ENCODE measurements at places on chromosomes 4 and X.
A peak's percentile ranks its signal among the peaks of the same experiment; 100 is the strongest.

DNA sequence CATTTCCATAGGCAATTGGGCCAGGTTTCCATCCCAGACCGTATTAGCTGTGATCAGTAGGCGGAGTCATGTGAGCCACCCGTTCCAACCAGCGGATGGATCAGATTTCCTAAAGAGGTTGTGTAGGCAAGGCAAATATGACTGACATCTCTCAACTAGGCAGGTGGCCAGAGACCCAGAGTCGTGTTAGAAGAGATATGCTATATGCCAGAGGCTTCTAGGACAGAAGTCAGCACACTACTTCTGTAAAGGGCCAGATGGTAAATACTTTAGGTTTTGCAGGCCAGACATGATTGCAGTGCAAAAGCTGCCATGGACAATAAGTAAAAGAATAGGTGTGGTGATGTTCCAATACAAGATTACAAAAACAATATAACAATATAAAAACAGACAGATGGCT lies 788.4 kb downstream of the RPA4 start:
- H3K27ac ChIP-seq: no peak overlapping the region
- no peak for DNase-seq
- no peak overlapping the region for H3K4me3 ChIP-seq
- no peaks in the 10 kb centered on the region for H3K27me3 ChIP-seq
- H3K4me1 ChIP-seq: no peaks in the 10 kb centered on the region

DNA sequence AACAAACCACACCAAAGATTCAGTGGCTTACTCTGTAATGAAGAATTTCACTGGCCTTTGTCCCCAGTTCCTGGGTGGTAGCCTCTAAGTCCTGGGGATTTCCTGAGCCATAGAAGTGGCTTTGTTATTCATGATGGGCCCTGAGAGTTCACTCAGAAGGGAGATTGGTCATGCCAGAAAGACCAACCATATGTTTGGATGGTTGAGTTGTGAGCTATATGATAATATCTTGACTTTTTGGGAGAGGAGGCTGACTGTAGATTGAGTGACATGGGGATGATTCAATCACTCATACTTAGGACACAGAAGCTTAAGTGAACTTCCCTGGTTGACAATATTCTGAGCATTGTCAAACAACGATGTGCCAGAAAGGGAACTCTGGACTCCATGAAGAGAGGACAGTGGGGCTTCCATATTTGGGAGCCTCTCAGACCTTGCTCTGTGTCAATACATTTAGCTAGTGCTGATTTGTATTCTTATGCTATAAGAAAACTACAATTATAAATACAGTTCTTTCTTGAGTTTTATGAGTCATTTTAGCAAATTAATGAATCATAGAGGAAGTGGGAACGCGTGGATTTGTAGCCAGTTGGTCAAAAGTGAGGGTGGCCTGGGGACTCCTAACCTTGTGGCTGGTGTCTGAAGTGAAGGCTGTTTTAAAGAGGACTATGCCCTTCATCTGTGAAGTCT lies 392.0 kb downstream of the GBA3 start:
- DNase-seq: no peak
- H3K36me3 ChIP-seq: no peaks in the 10 kb centered on the region
- no peak overlapping the region for H3K27ac ChIP-seq
- no peak overlapping the region for H3K4me3 ChIP-seq
- no peaks in the 10 kb centered on the region for H3K4me1 ChIP-seq

DNA sequence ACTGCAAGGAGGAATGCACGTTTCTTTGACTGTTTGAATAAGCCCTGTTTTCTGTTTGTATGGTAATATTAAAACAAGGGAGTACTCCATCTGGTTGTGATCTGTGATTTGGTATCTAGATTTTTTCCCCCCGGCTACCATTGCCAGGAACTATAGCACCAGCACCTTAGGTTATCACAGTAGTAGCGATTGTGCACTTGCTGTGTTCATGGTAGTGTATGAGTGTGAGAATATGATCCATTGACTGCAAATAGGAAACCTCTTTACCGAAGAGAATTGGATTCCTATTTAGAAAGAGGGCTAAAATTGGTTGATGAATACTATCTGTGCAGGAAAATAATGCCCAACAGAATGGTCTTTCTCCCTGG lies 69.9 kb downstream of the LARP7 start:
- H3K27ac ChIP-seq: no peak overlapping the region
- H3K36me3 ChIP-seq: no peaks in the 10 kb centered on the region
- peaks cover 10% of the 10 kb centered on the region for H3K4me1 ChIP-seq
- DNase-seq: no peak
- H3K4me3 ChIP-seq: peak overlapping the region; percentile 77
- H3K27me3 ChIP-seq: peaks cover 59% of the 10 kb centered on the region

- H3K4me1 ChIP-seq: no peaks in the 10 kb centered on the region
- no peak overlapping the region for H3K27ac ChIP-seq
- no peak for DNase-seq
- no peaks in the 10 kb centered on the region for H3K36me3 ChIP-seq
- H3K4me3 ChIP-seq: no peak overlapping the region
Observed at GRCh38 chrX:151488677-151489076, 74.8 kb upstream of the PASD1 start.

DNA sequence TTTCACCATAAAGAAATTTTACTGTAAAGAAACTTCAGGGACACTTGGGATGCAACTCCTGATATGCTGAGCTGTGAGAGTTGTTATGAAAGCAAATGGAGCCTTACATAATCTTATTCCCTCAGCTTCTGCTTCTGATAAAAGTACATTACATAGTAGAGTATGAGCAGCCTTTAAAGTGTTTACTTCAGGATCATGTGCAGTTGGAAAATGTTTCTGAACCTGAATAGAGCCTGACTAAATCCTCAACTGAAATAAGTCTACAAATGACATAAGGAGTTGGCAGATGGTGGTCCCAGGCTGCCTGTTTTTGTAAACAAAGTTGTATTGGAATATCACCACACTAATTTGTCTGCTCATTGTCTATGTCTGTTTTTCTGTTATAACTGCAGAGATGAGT lies 19.3 kb downstream of the RASSF6 start:
- peaks cover 29% of the 10 kb centered on the region for H3K27me3 ChIP-seq
- H3K36me3 ChIP-seq: no peaks in the 10 kb centered on the region
- H3K4me1 ChIP-seq: peaks cover 10% of the 10 kb centered on the region
- H3K4me3 ChIP-seq: no peak overlapping the region
- DNase-seq: no peak

DNA sequence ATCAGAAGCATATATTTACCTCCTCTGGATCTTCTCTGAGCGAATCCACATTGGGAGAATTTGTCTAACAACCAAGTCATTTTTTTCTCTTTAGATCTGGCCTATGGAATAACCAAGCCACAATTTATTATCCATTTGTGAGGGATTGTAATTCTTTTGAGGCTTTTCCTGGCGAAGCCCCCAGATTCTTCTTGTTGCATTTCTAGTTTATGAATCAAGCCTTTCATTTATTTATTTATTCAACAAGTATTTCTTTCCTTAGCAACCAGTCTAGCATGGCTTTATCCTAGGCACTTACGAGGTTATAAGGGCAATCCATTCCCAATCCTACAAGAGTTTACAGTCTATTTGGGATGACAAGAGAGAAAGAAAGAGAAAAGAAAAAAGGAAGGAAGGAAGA lies 18.4 kb upstream of the FNIP2 start:
- no peaks in the 10 kb centered on the region for H3K36me3 ChIP-seq
- no peaks in the 10 kb centered on the region for H3K27me3 ChIP-seq
- no peak for DNase-seq
- H3K27ac ChIP-seq: peak overlapping the region; percentile 6
- no peaks in the 10 kb centered on the region for H3K4me1 ChIP-seq
- no peak overlapping the region for H3K4me3 ChIP-seq

GRCh38 chrX:102846544-102847236 lies 90.4 kb upstream of the RAB40AL start:
- H3K4me3 ChIP-seq: no peak overlapping the region
- no peaks in the 10 kb centered on the region for H3K4me1 ChIP-seq
- no peak overlapping the region for H3K27ac ChIP-seq
- no peaks in the 10 kb centered on the region for H3K27me3 ChIP-seq
- H3K36me3 ChIP-seq: peaks cover 4% of the 10 kb centered on the region
- no peak for DNase-seq

GRCh38 chr4:124642846-124643245 lies 69.7 kb downstream of the ANKRD50 start:
- DNase-seq: no peak
- H3K27ac ChIP-seq: peak overlapping the region; percentile 44
- no peaks in the 10 kb centered on the region for H3K27me3 ChIP-seq
- H3K4me3 ChIP-seq: no peak overlapping the region
- H3K4me1 ChIP-seq: peaks cover 23% of the 10 kb centered on the region

DNA sequence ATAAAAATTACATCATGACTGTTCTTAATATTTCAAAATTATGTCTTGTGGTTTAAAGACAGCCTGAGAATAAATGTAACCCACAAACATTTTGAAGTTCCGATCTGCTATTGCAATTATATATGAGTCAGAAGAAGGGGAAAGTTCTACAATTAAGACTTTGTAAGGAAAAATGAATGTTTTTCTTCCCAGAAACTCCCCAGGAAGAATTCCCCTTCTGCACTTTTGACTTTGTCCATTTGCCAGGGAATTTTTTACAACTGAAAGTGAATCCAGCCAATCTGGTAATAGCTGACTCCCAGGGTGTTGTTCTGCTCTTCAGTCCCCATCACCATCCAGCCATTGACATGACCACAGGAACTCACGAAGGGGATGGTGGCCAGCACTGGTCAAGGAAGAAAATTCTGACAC lies 61.6 kb upstream of the NOCT start:
- H3K27me3 ChIP-seq: no peaks in the 10 kb centered on the region
- H3K36me3 ChIP-seq: no peaks in the 10 kb centered on the region
- DNase-seq: no peak

DNA sequence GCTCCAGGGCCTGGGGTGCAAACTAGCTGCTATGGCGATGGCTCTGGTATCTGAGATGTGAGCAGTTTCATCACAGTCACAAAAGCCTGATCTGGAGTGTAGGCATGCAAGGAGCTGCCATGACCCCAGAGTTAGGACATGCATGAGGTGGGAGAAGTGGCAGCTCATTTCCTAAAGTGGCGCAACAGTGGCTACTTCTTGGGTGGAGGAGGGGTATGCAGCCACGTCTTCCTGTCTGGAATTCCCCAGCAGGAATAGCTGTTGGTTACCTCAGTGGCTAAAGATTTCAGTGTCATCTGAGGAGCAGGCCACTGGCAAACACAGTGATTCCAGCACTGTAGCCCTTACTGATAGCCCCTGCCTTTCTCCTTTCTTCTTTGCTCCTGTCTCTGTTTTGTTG lies 1382.5 kb downstream of the C4orf33 start:
- H3K36me3 ChIP-seq: no peaks in the 10 kb centered on the region
- H3K4me1 ChIP-seq: peaks cover 3% of the 10 kb centered on the region
- no peak overlapping the region for H3K27ac ChIP-seq
- no peaks in the 10 kb centered on the region for H3K27me3 ChIP-seq
- no peak overlapping the region for H3K4me3 ChIP-seq

DNA sequence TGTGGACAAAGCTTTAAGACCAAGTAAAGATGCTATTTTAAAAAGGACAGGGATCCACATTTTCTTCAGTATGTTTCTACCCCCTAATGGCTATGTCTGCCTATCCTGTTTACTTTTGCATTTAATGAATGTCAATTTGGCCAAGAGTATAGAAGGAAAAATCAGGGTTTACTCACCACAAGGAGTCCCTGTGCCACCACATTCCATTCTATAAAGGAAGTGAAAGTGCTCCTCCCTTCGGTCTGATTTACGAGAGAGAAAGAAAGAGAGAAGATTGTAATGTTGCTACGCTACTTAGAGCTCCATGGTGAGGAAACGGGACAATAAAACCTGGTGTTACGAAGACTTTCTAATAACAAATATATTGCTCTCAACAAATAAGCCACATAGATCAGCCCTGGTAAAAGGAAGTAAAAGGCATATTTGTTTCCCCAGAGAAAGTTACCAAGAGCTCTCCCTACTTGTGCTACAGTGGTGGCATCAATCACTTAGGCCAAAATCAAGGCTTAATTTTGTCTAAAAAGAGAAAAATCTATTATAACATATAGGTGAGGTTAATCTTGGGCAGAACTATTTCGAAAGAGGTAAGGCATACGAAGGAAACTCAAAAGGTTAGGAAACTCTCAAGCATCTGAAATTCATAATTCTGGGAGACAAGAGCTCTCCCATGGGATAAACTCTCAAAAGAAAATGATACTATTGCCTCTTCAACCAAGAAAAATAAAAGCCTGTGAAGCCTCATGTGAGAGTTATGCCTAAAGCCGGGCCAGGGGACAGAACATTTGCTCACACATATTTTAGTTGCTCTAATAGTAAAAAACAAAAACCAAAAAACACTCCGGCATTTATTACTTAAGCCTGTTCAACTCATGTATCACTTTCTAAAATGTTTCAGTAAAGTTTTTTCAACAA lies 29.5 kb downstream of the TAPT1 start:
- H3K36me3 ChIP-seq: peaks cover 8% of the 10 kb centered on the region
- peak overlapping the region; percentile 92 for H3K27ac ChIP-seq
- H3K4me3 ChIP-seq: peak overlapping the region; percentile 68
- H3K4me1 ChIP-seq: peaks cover 18% of the 10 kb centered on the region
- DNase-seq: no peak

DNA sequence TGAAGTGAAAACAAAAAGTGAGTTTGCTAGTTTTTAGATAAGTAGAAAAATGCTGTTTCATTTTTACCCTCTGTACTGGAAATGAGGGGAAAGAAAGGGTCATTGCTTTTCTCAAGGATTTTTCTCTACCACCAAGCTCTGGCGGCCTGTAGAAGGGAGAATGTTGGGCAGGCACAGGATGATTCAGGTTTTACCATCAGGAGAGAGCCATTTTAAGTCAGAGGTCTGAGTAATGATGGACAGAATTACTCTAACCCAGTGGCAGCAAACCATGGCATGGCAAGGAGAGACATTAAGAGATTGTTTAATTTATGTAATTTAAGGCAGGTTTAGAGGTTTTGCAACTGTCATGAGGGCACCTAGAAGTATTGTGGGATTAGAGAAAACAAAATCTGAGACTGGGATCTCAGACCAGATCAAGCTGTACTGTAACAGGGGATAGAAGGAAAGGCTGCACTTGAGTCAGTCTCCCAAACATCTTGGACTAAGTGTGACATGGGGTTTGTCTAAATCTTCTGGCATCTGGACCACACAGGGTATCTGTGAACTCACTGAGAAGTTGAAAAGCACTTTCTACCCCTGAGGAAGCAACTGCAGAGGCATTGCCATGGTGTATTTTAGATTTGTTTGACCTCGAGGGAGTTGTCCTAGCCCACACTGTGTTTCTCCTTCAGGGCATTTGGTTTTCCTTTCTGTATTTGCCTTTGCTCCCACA lies 81.6 kb downstream of the BANK1 start:
- peaks cover 9% of the 10 kb centered on the region for H3K4me1 ChIP-seq
- H3K36me3 ChIP-seq: no peaks in the 10 kb centered on the region
- no peaks in the 10 kb centered on the region for H3K27me3 ChIP-seq
- H3K27ac ChIP-seq: no peak overlapping the region
- no peak overlapping the region for H3K4me3 ChIP-seq
- no peak for DNase-seq

DNA sequence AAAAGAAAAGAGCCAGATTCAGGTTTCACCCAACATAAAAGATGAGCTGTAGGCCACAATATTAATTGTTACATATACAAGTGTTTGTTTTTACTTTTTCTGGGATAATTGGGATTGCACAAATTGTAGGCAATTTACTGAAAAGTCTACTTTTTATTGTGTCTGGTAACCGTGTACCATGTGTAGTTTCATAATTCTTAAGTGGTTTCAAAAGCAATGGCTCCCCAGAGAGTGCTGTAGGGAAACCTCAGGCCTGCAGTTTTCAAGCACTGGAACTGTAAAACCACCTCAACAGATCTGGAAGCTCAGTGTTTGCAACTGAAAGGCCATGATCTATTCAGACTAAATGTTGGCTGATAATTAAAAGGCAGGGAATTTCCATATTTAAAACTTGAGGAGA lies 53.9 kb upstream of the MMAA start:
- H3K36me3 ChIP-seq: peaks cover 3% of the 10 kb centered on the region
- H3K27me3 ChIP-seq: peaks cover 13% of the 10 kb centered on the region
- no peak overlapping the region for H3K27ac ChIP-seq
- H3K4me1 ChIP-seq: no peaks in the 10 kb centered on the region
- no peak for DNase-seq
- no peak overlapping the region for H3K4me3 ChIP-seq
